Smooth muscle cell of the coronary artery (primary cell): ENCODE measurements at places on chromosomes 3 and 15. TPM values are rescaled to one million over a fixed set of nuclear protein-coding genes. Genes with fewer than 3 reads are reported as not detected.

ATP13A5 gene
- not detected in 2 replicates for total RNA-seq

CXCR6 gene
- not detected in 2 replicates for total RNA-seq

UTS2B gene
- 0.23 and 0.38 TPM in 2 replicates for total RNA-seq

BAHD1 gene
- 4.1 and 4.2 TPM in 2 replicates for total RNA-seq

TWF2 gene
- total RNA-seq: 59.2 and 139 TPM in 2 replicates

GOLGA6D gene
- not detected in 2 replicates for total RNA-seq

FEM1B gene
- 35.0 and 106 TPM in 2 replicates for total RNA-seq

SPRED1 gene
- total RNA-seq: 38.9 and 105 TPM in 2 replicates

RETNLB gene
- not detected in 2 replicates for total RNA-seq

NRG4 gene
- not detected in 2 replicates for total RNA-seq

PATL2 gene
- total RNA-seq: 0.08 and 0.82 TPM in 2 replicates

GCNT3 gene
- 0.23 TPM in 1 of 2 replicates, not detected in the other for total RNA-seq

FETUB gene
- total RNA-seq: not detected in 2 replicates

ARNT2 gene
- 4.9 and 14.9 TPM in 2 replicates for total RNA-seq

OR5K2 gene
- not detected in 2 replicates for total RNA-seq

ARHGEF3 gene
- total RNA-seq: 23.4 and 40.4 TPM in 2 replicates

DUOXA2 gene
- total RNA-seq: not detected in 2 replicates

DNAJA4 gene
- total RNA-seq: 0.75 and 3.2 TPM in 2 replicates

SNAP23 gene
- total RNA-seq: 49.6 and 161 TPM in 2 replicates

SPINK8 gene
- total RNA-seq: not detected in 2 replicates

HRG gene
- not detected in 2 replicates for total RNA-seq

CTDSPL2 gene
- total RNA-seq: 56.4 and 64.3 TPM in 2 replicates

MKRN3 gene
- total RNA-seq: 0.90 and 1.4 TPM in 2 replicates

C3orf70 gene
- total RNA-seq: 0.23 TPM in 1 of 2 replicates, not detected in the other

CHRNA5 gene
- 0.12 and 0.53 TPM in 2 replicates for total RNA-seq

ARGFX gene
- not detected in 2 replicates for total RNA-seq

IGF2BP2 gene
- total RNA-seq: 12.0 and 29.1 TPM in 2 replicates

ROPN1 gene
- total RNA-seq: not detected in 2 replicates

CCR8 gene
- not detected in 2 replicates for total RNA-seq

SHF gene
- 1.3 and 1.7 TPM in 2 replicates for total RNA-seq

LRRK1 gene
- 5.9 and 8.0 TPM in 2 replicates for total RNA-seq

RTP1 gene
- under 0.01 TPM in 1 of 2 replicates, not detected in the other for total RNA-seq

SERPINI2 gene
- not detected in 2 replicates for total RNA-seq

TTLL13 gene
- 0.12 TPM in 1 of 2 replicates, not detected in the other for total RNA-seq
